ENCODE measurements at places on chromosomes 7 and 10.

GRCh38 chr10:99364125-99364524, 35.0 kb downstream of the CNNM1 start:
- no peak for DNase-seq

DNA sequence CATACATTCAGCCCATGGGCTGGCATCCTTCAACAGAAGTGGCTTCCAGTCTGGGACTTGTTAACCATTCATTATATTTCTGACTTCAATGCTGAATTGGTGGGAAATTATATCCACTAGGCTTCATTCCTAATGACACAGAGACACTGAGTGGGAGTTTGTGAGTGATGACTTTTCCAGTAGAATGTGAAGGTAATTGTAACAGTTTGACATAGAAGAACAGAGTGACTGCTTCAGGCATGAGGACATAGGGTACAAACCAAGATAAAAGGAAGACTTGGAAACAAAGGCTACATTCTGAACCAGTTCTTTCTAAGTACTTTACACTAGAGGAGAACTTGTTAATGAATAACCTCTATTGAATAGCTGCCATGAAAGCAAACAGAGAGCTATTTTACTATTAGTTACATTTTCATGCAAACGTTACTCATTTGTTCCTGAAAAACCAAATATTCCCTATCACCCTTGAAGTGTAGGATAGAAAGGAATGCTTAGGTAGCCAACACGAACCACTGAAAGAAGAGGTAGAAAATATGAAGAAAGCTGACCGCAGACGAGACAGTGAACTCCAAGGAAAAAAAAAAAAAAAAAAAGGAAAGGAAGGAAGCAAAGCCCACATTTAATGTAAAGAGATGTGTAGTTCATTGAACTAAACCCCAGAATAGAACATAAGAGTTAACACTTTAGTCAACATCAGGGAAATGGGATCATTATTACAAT, 237.0 kb upstream of the SEMA3C start:
- no peak for DNase-seq

DNA sequence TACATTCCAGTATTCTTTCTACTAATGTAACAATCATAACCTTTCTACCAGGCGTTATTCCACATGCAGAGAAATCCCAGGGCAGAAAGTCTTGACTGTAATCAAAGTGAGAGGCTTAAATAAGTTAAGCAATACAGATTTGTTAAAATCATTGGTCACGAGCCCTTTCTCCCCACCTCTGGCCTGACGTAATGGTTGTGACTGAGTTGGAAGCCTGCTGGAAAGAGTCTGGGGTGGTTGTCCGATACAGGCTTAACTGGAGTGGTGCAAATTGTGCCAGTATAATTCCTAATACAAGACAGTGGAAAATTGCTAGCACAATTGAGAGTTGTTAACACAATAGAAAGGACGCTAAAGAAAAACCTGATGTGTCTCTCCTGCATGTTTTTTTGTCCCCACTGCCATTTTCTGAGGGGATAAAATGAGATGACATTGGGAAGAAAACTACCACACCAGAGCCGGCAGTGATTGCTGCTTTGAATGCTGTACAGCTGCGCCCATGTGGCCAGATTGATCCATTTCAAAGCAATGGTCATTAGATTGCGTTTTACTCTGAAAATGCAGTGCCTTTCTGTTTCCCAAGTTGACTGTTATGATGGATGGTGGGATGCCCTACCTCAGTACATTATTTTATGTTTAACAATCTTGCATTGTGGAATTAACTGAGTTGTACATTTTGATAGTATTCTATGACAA, 190.8 kb downstream of the POU6F2 start:
- DNase-seq = no peak

- DNase-seq = no peak
Observed at GRCh38 chr7:26978146-26978545, 113.8 kb upstream of the SKAP2 start.

- DNase-seq = no peak
Observed at GRCh38 chr7:36037121-36037662, 115.9 kb upstream of the EEPD1 start.

DNA sequence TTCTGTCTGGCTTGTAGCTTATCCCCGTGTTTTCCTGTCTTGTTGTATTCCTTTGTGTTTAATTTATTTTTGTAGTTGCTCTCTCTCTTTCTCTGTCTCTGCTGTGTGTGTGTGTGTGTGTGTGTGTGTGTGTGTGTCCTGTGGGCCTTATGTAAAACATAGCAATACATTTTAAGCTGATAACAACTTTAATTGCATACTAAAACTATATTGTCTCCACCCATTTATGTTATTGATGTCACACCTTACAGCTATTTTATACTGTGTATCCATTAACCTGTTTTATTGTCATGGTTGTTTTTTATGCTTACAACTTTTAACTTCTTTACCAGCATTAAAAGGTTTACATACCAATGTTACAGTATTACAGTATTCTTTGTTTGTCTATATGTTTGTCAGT, 293.6 kb downstream of the SUGCT start:
- DNase-seq = no peak

DNA sequence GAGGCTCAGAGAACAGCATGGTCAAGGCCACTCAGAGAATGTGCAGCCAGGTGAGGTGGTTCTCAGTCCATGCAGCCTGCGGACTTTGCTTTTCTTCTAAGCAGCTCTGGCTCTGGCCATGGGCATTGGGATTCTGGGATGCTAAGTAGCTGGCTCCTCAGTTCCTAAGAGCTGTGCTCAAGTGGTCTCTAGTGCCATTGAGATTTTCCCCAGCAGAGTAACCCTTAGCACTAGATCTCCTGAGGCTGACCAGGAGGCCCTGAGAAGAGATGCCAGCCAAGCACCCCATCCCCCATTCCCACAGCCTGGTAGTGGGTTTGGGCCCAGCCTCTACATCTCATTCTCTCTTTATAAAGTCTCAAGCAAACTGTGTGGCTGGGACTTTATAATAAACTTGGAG, 77.1 kb downstream of the KCNMA1 start:
- no peak for DNase-seq

DNA sequence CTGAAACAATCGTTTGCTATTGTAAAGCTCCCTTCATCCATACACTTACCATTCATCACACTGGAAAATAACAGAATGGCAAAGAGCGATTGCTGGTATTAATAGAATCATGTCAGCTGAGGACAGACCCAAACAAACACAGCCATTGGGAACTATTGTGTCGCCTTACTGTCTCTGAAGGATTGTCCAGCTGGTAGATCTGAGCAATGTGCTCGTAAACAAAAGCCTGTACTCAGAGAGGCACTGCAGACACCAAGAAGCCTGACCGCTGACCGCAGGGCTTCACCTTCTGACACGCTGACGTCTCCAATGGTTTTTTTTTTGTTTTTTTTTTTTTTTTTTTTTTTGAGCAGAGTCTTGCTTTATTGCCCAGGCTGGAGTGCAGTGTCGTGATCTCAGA, 151.0 kb upstream of the FRMD4A start:
- no peak for DNase-seq

DNA sequence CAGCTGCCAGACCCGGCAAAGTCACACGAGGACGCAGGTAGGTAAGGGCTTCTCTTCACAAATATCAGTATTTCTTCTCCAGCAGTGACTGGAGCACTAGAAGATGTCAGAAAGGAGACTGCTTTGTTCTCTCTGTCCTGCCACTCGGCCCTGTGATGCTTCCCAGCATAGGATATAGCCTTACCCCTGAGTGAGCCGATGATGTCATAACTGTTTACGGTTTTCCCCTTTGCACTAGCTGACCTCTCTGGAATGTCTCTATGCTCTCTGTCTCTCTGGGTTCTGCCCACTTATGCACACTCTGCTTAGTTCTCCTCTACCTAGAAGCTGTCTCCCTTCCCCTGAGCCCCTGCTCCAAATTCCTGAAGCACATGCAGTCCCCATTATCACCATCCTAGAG, 167.5 kb upstream of the PODXL start:
- no peak for DNase-seq

DNA sequence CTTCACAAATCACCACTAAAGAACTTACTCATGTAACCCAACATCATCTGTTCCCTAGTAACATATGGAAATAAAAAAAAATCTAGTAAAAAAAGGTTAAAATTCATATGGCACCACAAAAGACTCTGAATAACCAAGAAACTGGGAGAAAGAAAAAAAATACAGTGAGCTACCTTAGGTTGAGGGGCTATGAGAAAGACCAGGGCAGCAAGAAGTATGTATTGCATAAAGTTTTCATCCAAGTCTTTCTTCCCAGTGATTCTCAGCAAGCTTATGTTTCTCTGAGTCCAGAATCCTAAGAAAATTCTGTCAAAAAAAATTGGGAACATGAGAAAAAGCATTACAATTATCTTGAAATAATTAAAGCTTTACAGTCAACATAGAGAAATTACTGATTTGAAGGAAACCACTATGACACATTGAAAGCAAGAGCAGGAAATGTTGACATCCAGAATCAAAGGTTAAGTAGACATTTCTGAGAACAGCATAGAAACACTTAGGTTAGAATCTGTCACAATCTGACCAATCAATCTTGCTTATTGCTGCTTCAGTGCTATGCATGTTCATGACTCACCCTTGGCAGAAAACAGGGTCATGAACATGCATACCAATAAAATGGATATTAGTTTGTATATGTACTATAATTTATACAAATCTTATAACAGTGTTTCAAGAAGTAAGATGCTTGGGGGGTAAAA, 494.0 kb upstream of the POT1 start:
- DNase-seq = no peak

DNA sequence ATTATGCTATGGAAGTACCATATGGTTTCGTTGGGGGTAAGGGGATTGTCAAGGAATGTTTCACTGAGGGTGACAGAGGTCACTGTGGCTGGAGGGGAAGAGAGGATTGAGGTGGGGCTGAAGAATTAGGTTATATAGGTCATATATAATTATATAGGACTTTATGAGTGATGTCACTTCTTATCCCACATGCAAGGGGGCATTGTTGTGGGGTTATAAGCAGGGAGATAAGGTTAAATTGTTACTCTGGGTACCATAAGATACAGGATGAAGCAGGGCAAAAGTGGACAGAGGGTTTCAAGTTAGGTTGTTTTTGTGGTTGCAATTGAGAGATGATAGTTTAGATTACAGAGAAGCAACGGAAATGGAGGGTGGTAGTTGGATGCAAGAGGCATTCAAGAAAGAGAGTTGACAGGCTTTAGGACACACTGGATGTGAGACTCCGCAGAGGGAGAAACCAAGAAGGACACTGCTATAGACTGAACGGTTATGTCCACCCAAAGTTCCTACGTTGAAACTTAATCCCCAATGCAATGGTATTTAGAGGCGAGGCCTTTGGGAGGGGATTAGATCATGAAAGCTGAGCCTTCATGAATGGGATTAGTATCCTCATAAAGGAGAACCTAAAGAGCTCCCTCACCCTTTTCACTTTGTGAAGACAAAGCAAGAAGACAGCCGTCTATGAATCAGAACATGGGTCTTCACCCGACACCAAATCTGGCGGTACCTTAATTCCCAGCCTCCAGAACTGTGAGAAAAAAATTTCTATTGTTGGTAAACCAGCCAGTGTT, 7.0 kb upstream of the PRR15 start:
- DNase-seq = no peak

- no peak for DNase-seq
Observed at GRCh38 chr7:105885387-105886111, 9.2 kb upstream of the ATXN7L1 start.

GRCh38 chr7:159066816-159067575, 77.7 kb downstream of the VIPR2 start:
- no peak for DNase-seq

GRCh38 chr10:66519616-66520015, 406.2 kb upstream of the LRRTM3 start:
- DNase-seq = no peak

GRCh38 chr7:1973321-1974251, 259.2 kb downstream of the MAD1L1 start:
- no peak for DNase-seq

DNA sequence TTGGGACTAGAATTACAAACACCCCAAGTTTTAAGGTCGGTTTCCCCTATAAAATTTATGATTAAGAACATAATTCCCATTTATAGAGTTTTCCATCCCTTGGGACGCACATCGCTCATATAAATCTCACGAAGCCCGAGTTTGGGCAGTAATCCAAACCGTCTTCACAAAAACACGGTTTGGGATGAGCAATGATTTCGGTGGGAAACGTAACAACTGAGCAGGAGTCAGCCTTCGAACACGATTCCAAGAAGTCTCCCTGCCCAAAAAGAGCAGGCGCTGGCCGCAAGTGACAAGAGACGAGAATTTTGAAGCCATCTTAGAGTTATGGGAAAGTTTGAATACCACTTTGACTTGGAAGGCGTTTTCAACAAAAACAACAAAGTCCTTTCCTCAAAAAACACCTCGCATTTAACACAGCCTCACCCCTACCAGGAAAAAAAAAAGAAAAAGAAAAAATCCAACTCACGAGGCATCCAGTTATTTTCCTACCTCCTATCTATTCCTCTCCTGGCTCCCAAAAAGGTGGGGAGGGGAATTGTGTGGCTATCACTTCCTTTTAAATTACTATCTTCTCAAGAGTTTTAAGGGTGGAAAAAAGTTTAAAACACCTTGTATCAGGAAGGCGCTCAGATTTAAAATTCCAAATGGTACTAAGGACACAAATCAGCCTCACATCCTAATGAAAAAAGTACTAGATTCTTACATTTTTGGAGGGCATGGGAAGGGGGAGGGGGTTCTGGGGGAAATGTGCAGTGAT, 1.6 kb downstream of the SEPHS1 start:
- DNase-seq = no peak

GRCh38 chr7:523347-524336, 4.0 kb upstream of the PDGFA start:
- DNase-seq = no peak

- no peak for DNase-seq
Observed at GRCh38 chr10:93063977-93064660, 3.5 kb downstream of the CYP26C1 start.

DNA sequence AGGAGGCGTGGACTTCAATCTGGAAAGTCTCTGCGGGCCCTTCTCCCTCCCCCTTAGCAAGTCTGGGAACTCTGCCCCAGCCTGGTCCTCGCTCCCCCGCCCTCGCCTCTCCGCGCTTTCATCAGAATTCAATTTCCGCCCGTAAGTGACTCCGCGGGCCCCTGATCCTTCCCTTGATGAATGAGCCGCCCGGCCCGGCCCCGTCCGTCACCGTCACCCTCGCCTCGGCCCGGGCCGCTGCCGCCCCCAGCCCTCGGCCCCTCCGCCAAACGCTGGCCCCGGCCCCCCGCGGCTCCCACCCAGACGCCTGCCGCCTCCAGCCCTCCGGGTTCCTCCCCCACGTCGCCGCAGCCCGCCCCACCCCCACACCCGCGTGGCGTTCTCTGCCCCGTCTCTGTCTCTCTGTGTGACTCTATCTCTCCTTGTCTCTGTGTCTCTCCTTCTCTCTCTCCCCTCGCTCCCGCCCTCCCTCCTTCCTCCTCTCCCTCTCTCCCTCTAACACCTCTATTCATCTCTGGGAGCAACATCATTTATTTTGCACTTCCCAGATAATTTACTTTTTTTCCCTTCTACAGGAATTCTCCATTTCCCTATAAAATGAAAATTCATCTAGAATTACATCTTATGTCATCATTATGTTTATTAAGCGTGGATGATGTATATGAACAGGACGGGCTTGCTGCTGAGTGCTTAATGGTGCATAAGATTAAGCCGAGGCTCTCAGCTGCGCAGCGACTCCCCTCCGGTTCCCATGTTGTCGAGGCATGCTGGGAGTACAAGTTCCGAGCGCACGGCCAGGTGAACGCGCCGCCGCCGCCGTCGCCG, 91.2 kb upstream of the PAX2 start:
- DNase-seq = no peak

All from cortex of kidney (tissue), 1 donor.